ENCODE measurements at places on chromosomes 2 and 18.

DNA sequence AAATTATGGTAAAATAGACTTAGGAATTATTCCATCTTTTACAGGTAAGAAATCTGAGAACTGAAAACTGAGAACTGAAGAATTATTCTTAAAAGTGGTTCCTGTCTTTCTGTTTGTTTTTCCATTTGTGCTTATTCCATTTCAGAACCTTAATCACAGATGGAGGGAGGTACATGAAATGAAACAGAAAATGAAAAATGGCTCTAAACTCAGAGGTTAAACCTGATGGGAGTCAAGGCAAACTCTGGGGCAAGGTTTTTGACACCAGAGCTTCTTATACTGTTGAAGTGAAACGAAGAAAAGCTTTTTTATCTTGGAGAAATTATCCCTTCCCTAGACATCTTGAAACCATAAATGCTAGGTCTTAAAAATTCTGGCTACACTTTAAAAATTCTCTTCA lies 182.1 kb downstream of the ZNF804A start:
- DNase-seq = no peak

DNA sequence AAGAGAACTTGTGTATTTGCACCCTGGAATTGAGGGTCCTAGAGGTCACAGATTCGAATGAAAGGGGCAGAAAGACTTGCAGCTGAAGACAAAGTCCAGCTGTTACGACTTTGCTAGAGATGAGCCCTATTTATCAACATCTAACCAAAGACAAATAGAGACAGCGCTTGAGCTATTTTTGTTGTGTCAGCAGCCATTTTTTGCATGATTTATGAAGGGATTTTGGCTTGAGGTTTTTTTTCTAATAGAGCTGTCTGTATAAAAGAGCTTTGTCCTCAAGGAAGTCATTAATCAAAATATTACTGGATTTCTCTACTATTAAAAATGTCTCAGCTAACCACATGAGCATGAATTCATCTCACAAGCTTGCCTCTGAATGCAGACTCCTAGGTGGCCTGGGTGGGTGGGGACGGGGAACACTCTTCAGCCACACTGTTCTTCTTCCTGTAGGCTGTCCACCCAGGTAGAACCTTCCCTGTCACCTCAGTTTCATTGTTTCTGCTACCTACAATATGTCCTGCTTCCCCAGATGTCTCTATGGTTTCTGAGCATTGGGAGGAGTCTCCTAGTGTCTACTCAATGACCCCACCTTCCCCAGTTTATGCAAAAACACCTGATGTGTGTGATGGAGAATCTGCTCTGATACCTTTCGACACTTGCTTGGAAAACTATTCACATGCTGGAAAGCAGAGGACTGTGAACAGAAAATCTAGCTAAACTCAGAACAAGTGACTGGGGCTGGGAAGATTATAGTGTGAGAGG lies 7.2 kb upstream of the CD226 start:
- DNase-seq = no peak

DNA sequence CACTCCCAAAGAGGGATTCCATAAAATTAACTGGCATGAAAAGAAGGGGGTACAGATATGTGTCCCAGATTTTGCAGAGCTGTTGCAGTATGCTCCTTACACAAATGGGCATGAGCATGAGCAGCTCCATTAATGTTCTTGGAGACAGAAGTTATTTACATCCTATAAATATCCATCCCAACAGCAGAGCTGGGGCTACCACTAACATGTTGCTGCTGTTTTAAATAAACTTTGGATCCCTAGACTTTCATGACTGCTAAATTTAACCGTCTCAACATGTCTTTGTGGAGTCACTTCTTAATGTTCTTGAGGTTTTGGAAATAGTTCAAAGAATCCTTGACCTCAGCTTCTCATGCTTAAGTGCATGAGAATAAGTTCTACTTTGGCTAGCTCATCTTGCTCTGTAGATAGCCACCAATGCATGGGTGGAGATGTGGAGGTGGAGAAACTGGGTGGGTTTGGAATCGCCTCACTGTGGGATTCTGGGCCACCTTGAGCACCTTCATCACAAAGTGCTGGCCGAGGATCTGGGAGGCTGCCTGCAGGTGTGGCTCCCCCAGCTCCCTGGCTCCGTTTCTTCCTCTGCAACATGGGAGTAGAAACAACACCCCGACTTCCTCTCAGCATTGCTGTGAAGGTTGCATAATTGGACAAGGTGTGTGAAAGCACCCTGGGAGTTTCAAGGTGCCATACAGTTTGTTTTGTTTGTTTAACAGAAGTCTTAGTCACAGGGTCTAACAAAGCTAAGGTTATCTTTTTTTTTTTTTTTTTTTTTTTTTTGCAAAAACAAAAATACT lies 307.2 kb downstream of the MYCN start:
- no peak for DNase-seq

- DNase-seq = no peak
Observed at GRCh38 chr2:39696838-39697237, 31.1 kb downstream of the TMEM178A start.

DNA sequence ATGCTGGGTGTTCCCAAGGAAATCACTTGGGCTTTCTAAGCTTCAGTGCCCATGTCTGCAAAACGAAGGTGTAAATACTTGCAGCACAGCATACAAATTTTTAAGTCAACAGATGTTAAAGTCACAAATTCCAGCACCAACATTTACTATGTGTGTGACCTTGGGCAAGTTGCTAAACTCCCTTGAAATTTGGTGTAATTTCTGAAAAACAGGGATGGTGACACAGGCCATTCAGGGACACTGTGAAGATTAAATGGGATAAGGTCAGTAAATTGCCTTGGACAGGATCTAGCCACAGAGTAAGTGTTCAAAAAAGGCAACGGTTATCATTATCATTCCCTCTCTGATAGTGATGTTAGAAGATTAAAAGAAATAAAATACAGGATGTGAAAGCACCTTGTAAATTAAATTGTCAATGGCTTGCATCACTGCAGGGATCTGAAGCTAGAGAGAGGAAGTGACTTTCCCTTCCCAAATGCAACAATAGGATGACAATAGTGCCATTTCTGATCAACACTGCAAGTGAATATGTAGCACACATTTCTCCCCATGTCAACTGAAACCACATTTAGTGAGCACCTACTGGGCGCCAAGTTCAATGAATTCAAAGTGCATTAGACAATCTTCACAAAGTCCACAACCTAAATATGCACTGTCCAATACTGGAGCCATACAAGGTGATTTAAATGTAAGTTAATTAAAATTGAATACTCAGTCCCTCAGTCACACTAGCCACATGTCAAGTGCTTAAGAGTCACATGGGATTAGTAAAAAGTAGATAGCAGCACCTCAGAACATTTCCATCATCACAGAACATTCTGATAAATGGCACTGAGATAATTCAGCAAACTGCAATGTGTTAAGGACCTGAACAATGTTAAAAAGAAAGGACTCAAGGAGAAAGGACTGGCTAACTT lies 81.2 kb downstream of the STK39 start:
- no peak for DNase-seq

GRCh38 chr2:239240414-239240881 lies 160.4 kb downstream of the HDAC4 start:
- DNase-seq = no peak

GRCh38 chr2:5442736-5443135 lies 249.4 kb upstream of the SOX11 start:
- DNase-seq = no peak

GRCh38 chr2:46470114-46470628 lies 9.2 kb upstream of the TMEM247 start:
- no peak for DNase-seq

DNA sequence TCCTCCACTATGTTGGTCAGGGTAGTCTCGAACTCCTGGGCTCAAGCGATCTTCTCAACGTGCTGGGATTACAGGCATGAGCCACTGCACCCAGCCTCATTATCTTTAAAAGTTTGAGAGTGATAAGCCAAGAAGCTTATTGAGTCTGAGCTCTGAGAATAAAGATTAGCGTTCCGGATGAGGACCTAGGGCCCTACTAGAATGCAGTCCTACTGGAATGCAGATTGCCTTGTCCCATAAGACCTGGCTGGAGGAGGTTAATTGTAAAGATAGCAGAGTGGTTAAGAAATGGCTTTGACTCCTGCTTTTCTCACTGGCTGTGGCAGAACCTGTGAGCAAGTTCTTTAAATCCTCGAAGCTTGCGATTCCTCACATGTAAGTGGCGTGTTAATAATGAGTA lies 4.0 kb downstream of the VWA3B start:
- DNase-seq = no peak

- no peak for DNase-seq
Observed at GRCh38 chr2:207499114-207499513, 30.6 kb upstream of the CREB1 start.
